HS-27A (cell line): ENCODE measurements at places on chromosomes 2 and 18.
A peak's percentile ranks its signal among the peaks of the same experiment; 100 is the strongest.

GRCh38 chr2:30780776-30781330, 26.4 kb downstream of the CAPN13 start:
- no peak for DNase-seq

DNA sequence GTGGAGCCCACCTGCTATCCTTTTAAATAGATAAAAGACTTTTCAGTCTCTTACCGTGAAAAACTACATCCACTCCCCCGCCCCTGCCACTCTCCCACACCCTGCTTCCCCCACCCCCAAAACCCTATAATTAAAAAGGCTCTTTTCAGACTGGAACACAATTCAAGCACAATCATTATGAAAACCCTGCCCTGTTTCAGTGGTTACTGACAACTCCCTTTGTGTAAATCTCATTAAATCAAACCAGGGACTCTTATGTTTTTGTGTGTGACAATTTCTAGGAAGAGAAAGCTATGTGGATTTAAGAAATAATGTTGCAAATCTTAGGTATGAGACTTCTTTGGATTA, 21.0 kb upstream of the ZNF532 start:
- DNase-seq: no peak

GRCh38 chr18:38307914-38308313, 742.3 kb upstream of the CELF4 start:
- DNase-seq: no peak

GRCh38 chr2:31101701-31102100, 36.5 kb downstream of the GALNT14 start:
- no peak for DNase-seq

GRCh38 chr2:28624793-28625701, 126.6 kb upstream of the PPP1CB start:
- no peak for DNase-seq

GRCh38 chr2:181594322-181594721, 62.6 kb downstream of the CERKL start:
- no peak for DNase-seq

DNA sequence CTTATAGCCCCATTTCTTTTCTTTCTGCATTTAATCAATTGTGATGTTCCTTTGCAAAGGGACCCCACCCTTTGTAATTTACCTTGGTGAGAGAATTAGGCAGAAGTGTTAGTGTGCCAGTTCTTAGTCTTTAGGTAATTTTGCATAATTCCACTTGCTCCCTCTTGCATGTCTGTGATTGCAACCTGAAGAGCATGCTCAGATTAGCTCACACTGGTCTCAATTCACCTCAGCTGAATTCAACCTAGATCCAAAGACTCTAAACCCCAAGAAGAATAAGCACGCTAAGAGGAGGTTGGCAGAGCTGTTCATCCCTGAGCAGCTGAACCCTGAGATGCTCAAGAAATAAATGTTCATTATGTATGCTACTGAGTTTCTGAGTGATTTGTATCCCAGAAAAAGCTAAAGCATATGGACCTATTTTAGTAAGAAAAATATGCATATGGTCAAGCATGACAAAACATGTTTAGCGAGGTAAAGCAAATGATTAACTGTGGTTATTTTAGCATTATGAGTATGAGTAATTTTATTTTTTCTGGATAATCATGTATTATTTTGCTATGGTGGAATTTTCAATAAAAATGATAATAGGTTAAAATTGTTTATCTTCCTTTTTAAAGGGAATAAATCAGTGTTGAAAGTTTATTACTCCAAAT, 299.2 kb upstream of the ZSWIM2 start:
- DNase-seq: no peak

GRCh38 chr18:332721-333510, 65.1 kb upstream of the THOC1 start:
- DNase-seq: no peak

DNA sequence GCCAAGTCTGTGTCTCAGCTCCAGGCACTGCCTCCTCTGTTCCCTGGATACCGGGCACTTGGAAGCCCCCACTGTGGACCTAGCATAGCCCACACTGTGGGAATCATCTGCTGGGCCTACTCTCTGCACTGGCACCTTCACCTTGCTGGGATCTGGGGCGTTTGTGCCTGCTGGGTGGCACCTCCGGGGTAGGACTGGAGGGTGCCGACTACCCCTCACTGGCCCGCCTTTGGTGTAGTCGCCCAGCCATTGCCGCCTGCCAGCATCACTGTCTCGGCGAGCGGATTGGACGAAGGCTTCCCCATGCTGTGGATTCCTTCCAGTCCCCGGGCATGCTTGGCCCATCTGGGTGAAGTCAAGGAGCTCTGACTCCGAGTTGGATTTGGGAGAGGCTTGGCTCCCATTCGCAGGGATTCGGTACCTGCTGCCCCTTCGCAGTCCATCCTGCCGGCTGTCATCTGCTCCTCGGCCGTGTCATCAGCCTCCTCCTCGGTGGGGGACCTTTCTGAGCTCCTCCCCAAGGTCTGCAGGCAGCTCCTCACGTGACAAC, 180.6 kb upstream of the HDAC4 start:
- DNase-seq: no peak

DNA sequence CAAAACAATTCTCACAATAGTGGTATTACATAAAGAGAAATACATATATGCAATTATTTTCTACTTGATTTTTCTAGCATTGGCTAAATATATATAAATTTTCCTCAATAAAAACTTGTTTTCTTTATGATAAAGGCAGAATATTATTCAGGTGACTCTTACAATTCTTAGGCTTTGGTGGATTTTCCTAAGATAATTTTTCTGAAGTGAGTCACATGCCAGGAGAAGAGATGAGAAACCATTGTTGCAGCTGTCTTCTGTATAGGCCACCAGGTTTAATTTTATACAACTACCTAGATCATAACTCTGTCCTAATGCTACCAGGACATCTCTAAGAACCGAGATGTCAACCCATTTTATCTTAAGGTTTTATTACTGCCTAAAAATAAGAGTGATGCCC, 552.4 kb upstream of the CDH2 start:
- peak; percentile 38 for DNase-seq

DNA sequence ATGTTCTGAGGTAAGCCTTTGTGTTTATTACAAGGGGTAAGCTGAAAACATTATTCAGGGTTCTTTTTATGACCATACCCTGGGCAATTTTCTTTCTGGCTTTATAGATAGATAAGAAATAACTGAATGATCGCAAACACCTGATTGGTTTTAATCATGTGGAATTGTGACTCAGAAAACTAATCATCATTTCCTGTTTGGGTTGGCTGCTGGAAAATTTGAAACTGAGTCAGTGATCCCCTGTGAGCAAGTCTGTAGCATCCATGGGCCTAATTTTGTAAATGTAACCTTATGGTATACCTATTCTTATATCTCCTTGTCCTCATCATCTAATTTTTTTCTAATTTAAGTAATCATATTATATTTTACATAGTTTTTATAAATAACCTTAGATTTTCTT, 34.3 kb downstream of the CCDC68 start:
- no peak for DNase-seq

DNA sequence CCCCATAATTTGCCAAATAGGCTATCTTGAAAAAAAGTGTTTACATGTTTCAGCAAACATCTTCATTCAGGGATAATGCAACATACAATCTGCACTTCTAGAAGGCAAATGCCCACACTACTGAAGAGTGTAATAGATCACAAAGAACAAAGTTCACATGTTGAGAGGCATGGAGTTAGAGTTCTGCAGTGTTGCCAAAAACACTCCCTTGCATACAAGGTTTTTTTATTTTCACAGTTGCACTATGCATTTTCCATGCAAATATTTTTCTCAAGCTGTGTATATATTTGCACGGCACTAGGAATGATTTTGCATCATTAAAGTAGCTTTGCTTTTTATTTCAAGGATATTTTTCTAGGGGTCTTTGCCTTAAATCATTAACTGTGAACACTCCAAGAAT, 409.9 kb downstream of the THSD7B start:
- no peak for DNase-seq

DNA sequence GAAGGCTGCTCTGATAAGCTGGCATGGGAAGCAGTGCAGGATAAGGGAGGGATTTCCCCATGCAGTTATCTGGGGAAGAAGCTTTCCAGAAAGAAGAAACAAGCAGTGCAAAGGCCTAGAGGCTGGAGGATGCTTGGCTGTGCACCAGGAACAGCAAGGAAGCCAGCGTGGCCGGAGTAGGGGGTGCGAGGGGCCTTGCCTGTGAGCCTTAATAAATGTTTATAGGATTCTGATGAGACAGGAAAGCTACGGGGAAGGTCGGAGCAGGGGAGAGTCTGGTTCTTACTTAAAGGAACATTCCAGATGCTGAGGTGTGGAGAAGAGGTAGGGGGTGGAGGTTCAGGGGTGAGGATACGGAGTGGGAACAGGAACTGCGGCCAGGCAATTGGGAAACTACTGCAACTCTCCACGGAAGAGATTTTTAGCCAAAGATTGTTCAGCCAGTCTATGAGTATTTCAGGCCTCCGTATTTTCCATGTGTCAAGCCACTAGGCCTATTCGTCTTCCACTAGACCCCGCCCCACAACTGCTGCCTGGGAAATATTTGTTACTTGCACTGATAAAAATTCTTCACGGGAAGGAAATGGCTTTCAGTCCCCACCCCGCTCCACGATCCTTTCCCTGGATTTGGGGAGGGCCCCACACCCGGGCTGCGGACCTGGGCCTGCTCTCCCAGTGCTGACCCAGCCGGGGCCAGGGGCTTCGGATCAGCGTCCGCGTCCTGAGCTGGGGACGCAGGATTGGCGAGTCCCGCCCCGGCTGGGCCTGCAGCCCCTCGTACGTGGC, 516 bp downstream of the EIF2AK2 start:
- peak; percentile 19 for DNase-seq

- no peak for DNase-seq
Observed at GRCh38 chr2:234958746-234959395, 7.1 kb downstream of the SH3BP4 start.

DNA sequence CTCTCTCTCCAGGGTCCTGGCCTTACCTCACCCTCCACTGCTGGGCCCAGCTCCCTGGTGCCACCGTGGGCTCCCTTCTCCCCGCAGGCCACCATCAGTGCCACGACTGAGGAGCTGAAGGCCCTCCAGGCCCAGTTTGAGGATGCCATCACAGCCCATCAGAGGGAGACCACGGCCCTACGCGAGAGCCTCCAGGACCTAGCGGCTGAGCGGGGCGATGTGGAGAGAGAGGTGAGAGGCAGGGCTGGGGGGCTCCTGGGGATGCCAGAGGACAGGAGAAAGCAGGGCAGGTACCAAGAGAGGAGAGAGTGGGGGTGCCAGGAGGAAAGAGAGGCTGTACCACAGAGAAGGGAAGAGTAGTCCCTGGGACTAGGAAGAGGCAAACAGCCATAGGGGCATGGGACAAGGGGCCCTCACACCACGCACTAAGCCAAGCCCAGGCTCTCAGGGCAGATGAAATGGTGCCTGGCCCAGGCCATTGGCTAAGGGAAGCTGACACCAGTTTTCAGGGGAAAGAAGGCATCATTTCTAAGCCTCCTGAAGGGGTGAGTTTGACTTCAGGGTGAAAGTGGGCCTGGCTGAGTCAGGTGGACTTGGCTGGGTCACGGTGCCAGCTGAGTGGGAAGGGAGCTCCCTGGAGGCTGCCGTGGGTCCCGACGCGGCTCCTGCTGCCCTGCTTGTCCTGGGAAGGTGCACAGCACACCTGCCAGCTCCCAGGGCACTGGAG, 39.0 kb upstream of the SNED1 start:
- no peak for DNase-seq

GRCh38 chr18:54378057-54378456, 20.4 kb downstream of the C18orf54 start:
- DNase-seq: no peak

DNA sequence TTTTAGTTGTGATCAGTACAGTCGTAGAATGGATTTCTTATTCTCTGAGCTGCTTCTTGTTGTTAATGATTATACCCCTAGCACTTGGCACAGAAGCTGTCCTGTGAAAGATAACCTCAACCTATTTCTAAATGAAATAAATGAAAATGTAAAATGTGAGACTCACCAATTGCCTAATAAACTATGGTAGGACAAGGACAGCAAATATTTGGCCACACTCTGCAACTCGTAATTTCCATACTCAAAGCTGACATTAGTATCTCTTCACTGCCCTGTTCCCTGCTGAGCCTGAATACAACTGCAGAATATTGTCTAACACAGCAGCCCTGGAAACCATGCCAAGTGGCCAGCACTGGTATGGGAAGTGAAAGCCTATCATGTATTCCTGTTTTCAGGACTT, 34.5 kb downstream of the TMEM182 start:
- no peak for DNase-seq

- no peak for DNase-seq
Observed at GRCh38 chr2:103293067-103293741, 531.4 kb downstream of the TMEM182 start.

GRCh38 chr2:205259121-205259520, 423.2 kb upstream of the NRP2 start:
- no peak for DNase-seq

- DNase-seq: no peak
Observed at GRCh38 chr2:70724366-70724765, 43.6 kb downstream of the ADD2 start.

- DNase-seq: no peak
Observed at GRCh38 chr2:46943881-46944798, 28.5 kb upstream of the MCFD2 start.

DNA sequence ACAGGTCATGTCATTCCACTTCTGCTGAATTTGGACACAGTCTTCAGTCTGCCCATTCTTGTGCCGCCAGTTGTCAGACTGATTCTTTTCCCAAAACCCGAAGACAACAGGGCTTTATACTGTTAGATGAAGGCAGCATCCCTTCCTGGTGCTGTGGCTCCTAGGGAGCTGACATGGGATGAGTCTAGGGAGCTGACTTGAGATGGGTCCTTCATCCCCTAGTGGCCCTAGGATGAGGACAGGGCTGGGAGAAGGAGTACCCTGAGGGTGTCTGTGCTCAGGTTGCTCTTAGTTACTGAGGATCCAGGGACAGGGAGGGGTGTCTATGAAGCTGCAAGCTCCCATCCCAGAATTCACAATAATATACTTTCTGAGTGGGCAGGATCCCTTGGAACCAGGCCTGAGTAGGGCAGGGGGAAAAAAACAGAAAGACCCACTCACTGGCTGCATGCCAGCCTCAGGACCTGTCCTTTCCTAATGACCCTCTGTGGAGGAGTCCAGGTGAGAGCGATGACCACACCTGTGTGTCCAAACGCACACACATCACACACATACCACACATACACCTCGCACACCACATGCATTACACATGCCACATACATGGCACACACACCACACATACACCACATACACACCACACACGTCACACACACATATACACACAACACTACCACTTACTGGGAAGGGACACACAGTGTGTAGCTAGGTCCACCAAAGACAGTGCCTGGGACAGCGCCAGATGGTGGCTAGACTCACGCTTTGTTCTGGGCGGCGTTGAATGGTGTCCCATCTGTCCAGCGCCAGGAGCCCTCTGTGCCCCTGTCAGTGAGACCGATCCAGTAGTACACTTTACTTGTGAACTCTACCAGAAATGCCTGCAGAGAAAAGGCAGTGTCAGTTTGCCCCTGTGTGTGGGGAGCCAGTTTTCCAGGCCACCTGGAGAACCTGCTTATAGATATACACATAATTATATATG, 11.1 kb downstream of the CLEC4F start:
- DNase-seq: no peak

GRCh38 chr2:109525836-109526235, 87.9 kb downstream of the SEPTIN10 start:
- no peak for DNase-seq
